Stimulated activated memory B cell treated with anti-CD40 and anti-IgM and Interleukin-4, amounts not matched to agents 10 μg/mL and 1 μg/mL and 100 μg/mL, for 72 hours (primary cell): ENCODE measurements at places on chromosomes 11 and 22.
A peak's percentile ranks its signal among the peaks of the same experiment; 100 is the strongest.

GRCh38 chr11:75219869-75220268 is 20.7 kb upstream of the TPBGL start:
- no peak for ATAC-seq

DNA sequence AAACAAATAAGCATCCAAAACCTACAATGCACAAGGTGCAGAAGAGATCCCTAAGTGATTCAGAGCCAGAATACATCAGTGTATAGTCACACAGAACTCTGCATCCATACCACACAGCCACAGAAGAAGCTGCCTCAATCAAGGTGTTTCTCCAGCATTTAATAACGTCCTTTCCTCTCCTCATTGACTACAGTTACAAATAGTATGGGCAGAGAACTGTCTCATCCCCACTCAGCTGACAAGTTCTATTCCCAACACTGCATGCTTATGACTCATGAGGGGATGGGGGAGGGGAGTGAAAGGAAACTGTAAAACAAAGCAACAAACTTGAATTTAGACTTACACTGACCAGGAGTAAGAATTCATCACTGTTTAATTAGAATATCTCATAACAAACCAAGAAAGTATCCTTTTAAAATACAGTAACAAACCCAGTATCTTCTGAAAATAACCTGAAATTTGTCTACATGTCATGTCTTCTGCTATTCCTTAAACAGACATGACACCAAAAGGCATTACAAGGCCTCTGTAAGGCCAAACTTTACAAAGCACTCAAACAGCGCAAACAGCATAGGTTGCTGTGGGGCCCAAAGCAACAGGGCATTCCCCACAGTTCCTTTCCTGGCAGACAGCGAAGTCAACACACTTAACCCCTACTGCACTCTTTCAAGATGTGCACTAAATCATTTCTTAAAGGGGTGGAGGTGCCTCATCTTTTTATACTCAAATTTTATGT is 29.3 kb downstream of the CELF1 start:
- peak; percentile 86 for ATAC-seq

DNA sequence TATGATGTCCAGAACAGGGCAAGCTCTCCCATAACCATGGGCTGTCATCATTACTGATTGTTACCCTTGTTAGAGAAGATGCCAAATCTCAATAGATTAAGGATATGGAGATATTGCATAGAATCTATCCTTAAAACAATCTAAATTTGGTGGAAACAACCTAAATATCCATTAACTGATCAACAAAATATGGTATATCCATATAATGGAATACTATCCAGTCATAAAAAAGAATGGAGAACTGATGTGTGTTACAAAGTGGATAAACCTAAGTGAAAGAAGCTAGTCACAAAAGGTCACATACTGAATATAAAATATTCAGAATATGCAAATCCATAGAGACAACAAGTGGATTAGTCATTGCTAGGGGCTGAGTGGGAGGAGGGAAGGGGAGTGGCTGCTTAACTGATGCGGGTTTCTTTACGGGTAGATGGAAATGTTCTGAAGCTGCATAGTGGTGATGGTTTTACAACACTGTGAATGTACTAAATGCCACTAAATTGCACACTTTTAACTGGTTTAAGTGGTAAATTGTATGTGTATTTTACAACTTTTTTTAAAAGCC is 36.1 kb upstream of the SMCO4 start:
- no peak for ATAC-seq

GRCh38 chr11:69335781-69336405 is 41.9 kb downstream of the MYEOV start:
- no peak for ATAC-seq

DNA sequence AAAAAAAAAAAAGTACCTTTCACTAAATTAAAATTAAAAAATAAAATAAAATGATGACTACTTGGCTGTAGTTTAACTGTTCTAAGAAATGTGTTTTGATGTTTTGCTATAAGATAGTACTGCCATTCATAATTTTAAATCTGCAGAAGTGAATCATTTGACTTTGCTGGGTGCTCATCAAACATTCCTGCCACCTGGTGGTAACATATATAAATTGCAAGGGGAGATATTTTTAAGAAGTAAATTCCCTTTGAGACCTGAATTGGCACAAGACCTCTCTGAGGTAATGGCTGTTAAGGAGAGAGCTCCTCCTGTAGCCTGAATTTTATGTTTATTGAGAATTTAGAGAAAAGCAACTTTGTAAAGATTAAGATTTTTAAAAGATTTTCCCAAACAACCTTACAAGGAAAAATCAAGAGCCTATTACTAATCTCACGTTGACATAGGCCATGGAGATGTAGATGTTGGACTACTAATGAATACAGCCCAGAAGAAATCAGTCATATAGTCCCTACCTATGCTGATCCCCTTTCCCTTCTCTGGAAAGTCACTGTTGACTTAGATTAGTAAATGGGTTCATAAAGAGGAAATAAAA is 11.9 kb upstream of the NARS2 start:
- ATAC-seq, result no peak

GRCh38 chr11:28383456-28383855 is 275.3 kb downstream of the METTL15 start:
- no peak for ATAC-seq

DNA sequence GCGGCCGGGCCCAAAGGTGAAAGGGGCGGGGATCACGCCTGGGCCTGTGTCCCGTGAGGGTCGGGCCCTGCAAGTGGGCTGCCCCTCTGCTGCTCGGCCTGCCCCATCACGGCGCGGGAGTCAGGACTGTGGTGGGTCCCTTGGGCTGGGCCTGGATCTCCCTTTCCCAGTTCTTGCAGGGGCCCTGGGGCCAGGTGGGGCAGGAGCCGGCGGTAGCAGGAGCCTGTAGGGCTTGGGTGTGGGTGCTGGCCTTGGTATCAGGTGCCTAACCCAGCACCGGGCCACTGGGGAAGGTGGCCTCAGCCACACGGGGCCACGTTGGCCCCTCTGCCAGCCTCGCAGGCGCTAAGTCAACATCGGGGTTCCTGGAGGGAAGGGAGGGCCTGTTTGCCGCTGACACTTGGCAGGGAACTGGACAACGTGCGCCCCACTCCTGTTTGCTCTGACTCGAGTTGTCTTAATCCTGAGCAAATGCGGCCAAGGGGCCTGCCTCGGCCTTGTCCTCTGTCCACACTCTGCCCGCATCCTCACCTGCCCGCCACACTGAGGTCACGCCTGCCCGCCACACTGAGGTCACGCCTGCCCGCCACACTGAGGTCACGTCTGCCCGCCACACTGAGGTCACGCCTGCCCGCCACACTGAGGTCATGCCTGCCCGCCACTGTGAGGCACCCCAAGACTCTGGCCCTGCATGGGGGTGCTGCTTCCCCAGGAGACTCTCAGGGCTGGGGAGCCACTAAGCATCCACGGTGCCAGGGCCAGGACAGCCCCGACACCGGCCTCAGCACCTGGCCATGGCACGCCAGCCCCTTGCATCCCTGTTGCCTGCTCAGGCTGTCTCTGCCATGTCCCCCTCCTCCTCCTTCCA is 14.2 kb upstream of the MUC5B start:
- no peak for ATAC-seq
